ENCODE measurements at places on chromosomes 4 and X.

DNA sequence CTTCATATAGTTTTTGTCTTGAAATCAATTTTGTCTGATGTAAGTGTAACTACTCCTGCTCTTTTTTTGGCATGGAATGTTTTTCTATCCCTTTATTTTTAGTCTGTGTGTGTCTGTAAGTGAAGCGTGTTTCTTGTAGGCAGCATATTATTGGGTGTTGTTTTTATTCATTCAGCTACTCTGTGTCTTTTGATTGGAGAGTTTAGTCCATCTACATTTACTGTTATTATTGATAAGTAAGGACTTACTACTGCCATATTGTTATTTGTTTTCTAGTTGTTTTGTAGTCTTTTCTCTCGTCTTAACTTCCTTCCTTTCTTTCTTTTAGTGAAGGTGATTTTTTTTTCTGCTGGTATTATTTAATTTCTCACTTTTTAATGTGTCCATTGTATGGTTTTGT, 30.5 kb upstream of the TMLHE start:
- DNase-seq = no peak

GRCh38 chrX:13120017-13120416, 75.6 kb upstream of the FAM9C start:
- no peak for DNase-seq

GRCh38 chrX:119090627-119091026, 17.8 kb downstream of the CT47C1 start:
- no peak for DNase-seq

DNA sequence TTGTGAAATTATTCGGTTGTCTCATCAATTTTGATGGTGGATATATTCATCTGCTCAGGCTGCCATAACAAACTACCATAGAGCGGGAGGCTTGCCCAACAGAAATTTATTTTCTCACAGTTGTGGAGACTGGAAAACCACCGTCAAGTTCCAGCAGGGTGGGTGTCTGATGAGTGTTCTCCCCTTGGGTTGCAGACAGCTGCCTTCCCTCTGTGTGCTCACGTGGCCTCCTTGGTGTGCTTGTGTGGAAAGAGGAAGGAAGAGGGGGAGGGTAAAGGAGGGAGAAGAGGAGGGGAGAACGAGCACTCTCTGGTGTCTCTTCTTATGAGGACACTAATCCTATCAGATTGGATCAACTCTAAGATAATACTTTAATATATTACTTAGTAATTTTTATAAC, 123.8 kb upstream of the TEX13D start:
- DNase-seq = no peak

- DNase-seq = no peak
These were observed 150.1 kb downstream of the HNRNPD start for GRCh38 chr4:82223715-82224114.

GRCh38 chrX:79159800-79160199, 15.3 kb downstream of the GPR174 start:
- no peak for DNase-seq

GRCh38 chrX:128653524-128654060, 601.4 kb upstream of the ACTRT1 start:
- DNase-seq = no peak

- DNase-seq = no peak
These were observed 53.6 kb downstream of the AMER1 start for GRCh38 chrX:64151911-64152310.

- no peak for DNase-seq
These were observed 276.7 kb downstream of the PCDH7 start for GRCh38 chr4:30996841-30997240.

DNA sequence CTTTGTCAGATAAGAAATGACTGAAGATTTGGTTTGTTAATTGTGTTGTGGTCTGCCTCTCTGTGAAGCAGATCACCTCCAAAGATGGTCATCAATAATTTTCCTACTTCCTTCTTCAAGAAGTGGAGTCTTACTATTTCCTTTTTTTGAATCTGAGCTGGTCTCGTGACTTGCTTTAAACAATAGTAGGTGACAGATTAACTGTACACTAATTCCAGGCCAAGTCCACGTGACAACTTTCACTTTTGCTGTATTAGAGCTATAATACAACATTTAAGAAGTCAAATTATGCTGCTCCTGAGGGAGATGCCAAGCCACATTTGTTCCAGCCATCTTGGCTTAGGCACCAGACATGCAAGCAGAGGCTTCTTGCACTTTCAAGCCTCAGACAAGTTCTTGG, 393.8 kb upstream of the GRID2 start:
- no peak for DNase-seq

DNA sequence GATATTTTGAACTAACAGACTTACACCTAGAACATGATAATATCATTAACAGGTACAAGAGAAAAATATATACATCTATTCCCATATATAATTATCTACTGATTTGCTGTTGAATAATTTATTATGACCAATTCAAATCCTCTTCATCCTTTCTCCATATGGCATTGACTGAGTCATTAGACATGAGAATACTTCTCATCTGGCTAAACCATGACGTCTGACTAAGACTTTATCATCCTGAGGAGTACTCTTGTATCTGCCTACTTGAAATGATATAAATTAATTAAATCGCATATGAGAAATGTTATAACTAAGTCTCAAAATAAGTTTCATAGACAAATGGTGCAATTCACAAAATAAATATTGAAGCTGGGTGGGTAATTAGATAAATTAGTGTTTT, 67.4 kb downstream of the EMCN start:
- DNase-seq = no peak

GRCh38 chrX:65194547-65194946, 218.3 kb upstream of the ZC4H2 start:
- DNase-seq = no peak

DNA sequence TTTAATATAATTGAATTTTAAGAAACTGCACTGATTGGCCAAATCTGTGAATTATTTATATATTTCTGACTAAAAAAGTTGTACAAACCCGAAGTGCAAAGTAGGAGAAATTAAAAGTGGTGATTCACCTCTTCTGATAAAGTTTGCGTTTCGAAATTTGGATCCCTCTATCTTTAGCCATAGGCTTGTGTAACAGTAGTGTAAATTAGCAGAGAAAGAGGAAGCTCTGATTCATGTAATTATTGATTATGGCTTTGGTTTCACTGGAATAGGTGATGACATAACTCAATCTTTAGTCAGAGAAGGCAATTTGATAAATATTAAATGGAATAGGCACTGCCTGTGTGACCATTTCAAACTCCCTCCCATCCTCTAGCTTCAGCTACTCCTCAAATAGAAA, 717.8 kb upstream of the PCDH7 start:
- DNase-seq = no peak

GRCh38 chr4:71841336-71841735, 57.5 kb upstream of the GC start:
- DNase-seq = no peak

GRCh38 chr4:89847571-89848325, 10.8 kb upstream of the SNCA start:
- DNase-seq = no peak

- DNase-seq = no peak
These were observed 445.0 kb downstream of the SPRY1 start for GRCh38 chr4:123841447-123842121.

DNA sequence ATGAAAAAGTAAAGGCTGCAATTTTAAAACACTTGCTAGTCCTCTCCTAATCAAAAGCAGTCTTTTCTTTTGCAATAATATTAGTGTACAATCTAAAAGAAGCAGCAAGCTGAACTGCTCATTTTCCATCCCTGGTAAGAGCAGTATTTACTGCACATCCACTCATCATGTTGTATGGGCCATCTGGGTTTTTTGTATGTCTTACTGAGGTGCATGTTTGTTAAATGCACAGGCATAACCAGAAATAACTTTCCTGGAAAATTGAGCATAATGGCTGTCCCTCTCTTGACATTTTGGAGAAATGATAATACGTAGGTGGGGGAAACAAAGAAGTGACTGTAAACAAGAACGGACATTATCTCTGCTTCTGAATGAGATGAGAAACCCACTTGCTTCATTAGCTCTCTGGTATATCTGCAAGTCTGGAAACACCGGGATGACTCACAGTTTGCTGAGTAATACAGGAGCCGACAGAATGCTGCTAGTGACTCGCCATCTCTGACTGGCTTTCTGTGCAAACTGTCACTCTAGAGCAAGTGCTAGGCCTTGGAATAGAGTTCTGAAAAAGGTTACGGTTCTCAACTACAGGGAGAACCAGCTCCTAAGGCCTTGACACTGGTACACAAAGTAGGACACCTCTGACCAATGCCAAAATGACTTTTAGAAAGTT, 85.7 kb upstream of the MTM1 start:
- peak; percentile 21 for DNase-seq

- DNase-seq = no peak
These were observed 11.7 kb upstream of the TMEM271 start for GRCh38 chr4:587671-588350.

DNA sequence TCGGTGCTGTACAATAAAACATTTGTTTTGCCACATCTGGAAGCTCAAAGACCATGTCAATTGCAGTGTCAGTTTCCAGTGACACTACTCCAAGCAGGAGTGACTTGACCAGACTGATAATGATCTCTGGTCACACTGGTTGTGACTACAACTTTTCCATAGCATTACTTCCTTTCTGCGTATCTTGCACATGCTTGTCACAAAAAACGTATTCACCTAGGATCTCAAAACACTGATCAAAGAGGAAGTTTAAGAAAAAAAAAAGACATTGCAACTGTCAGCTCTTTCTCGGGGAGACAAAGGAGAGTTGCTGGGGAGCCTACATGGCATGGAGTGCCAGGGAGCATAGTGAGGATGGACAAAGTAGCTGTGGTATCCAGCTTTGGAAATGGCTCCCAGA, 60.6 kb downstream of the OPHN1 start:
- DNase-seq = no peak

- peak; percentile 48 for DNase-seq
These were observed 161.7 kb downstream of the BTC start for GRCh38 chr4:74632634-74633033.

Measured in GM03348 (cell line).